Fibroblast of lung (primary cell): ENCODE measurements at places on chromosomes 1 and 21.

DNA sequence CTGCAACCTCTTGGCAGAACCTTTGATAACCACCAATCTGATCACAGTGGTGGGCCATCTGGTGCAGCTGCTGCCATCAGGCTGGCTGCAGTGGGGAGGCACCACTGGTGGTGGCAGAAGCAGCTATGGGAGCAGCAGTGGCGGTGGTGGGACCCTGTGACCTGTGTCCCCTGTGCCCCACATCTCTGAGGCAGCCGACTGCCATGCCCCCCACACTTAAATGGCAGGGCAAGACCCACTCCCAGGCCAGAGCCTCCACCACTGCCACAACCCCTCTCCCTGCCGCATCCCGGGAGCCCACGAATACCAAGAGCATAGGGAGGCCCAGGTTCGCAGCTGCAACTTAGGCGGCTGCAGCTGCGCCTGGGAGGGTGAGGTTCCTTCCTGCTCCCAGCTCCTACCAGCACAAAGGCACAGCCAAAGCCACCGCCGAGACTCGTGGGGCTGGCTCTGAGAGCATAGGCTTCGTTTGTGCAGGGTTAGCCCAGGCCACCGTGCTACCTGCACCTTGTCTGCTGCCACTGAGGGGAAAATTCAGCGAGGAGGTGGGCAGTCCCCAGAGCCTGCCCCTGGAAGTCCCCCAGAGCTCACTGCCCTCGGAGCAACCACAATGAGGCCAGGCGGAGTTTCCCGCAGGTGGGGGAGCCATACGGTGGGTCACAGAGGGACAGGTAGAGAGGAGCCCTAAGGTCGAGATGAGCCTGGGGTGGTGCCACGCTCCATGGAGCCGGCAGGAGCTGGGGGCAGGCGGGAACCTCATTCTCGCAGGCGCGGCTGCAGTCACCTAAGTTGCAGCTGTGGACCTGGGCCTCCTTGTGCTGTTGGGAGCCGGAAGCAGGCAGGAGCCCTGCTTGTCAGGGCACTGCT, 518.7 kb downstream of the RWDD3 start:
- H3K4me3 ChIP-seq: no peak overlapping the region
- no peaks in the 10 kb centered on the region for H3K36me3 ChIP-seq
- DNase-seq: no peak
- no peaks in the 10 kb centered on the region for H3K4me1 ChIP-seq
- H3K27me3 ChIP-seq: no peaks in the 10 kb centered on the region
- H3K27ac ChIP-seq: no peak overlapping the region

DNA sequence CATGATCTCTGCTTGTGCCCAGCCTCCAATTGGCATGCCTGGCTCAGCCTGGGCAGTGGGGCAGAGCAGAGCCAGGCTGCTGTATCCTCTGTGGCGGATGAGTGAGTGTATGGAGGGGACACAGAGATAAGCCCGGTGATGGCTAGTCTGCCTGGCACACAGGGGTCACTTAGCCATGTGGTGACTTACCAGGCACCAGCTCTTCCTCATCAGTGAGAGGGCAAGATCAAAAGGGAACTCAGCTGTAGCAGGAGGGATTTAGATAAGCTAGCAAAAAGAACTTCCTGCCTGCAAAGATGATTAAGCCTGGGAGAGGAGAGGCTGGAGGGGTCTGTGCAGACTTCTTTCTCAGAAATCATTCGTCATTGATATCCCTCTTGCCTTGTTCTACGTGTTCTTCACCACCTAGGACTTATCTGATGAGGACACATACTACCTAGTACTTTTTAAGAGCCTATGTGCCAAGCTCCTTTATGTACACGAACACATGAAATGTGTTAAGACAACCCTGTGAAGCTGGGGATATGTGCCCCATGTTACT, 7.9 kb downstream of the KIF21B start:
- H3K27ac ChIP-seq: no peak overlapping the region
- no peak overlapping the region for H3K4me3 ChIP-seq
- H3K4me1 ChIP-seq: no peaks in the 10 kb centered on the region
- H3K27me3 ChIP-seq: peaks cover 26% of the 10 kb centered on the region

- no peak overlapping the region for H3K27ac ChIP-seq
- H3K36me3 ChIP-seq: no peaks in the 10 kb centered on the region
- no peaks in the 10 kb centered on the region for H3K4me1 ChIP-seq
- no peak for DNase-seq
- H3K4me3 ChIP-seq: no peak overlapping the region
- peaks cover under 1% of the 10 kb centered on the region for H3K27me3 ChIP-seq
These were observed 1.8 kb upstream of the PGLYRP4 start for GRCh38 chr1:153350321-153350957.

GRCh38 chr1:182716740-182717720, 32.6 kb upstream of the RGS8 start:
- DNase-seq: no peak
- no peaks in the 10 kb centered on the region for H3K4me1 ChIP-seq
- H3K27me3 ChIP-seq: no peaks in the 10 kb centered on the region
- H3K27ac ChIP-seq: no peak overlapping the region

DNA sequence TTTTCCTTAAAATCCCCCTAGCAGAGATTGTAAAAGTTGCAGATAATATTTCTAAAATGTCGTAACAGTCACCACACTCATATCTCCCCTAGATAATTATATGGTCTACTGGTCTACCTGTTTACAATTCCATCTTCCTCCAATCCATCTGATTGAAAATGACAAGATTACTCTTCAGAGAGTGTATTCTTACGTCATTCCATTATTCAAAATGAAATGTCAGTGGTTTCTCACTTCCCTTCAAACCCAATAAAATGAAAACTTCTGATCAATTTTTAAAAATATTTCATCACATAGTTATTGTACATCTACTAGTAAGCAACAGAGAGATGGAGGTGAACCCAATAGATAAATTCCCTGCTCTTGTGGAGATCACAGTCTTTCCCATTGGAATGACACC, 202.2 kb upstream of the C8B start:
- H3K4me3 ChIP-seq: no peak overlapping the region
- no peak overlapping the region for H3K27ac ChIP-seq
- H3K36me3 ChIP-seq: no peaks in the 10 kb centered on the region
- H3K4me1 ChIP-seq: no peaks in the 10 kb centered on the region
- H3K27me3 ChIP-seq: no peaks in the 10 kb centered on the region
- no peak for DNase-seq

GRCh38 chr1:207672522-207673130, 27.7 kb downstream of the CR1L start:
- no peaks in the 10 kb centered on the region for H3K4me1 ChIP-seq
- DNase-seq: peak; percentile 57
- peaks cover 17% of the 10 kb centered on the region for H3K27me3 ChIP-seq
- no peak overlapping the region for H3K4me3 ChIP-seq
- H3K36me3 ChIP-seq: no peaks in the 10 kb centered on the region

GRCh38 chr1:97870589-97870988, 50.2 kb downstream of the DPYD start:
- H3K27ac ChIP-seq: no peak overlapping the region
- H3K4me3 ChIP-seq: no peak overlapping the region
- no peaks in the 10 kb centered on the region for H3K36me3 ChIP-seq

DNA sequence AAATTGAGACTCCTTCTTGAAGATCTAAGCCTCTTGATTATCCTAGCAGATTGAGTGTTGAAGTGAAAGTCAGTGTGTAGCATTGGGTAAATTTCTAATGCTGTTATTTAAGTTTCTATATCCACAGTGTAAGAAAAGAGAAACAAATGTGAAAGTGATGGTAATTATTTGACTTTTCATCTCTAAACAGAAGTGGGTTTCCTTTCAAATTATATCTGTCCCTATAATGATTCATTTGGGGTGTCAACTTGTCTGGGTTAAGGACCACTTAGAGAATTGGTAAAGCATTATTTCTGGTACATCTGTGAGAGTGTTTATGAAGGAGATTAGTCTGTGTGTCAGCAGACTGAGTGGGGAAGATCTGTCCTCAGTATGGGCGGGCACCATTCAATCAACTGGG, 133.0 kb upstream of the HMCN1 start:
- no peaks in the 10 kb centered on the region for H3K4me1 ChIP-seq
- no peak overlapping the region for H3K4me3 ChIP-seq
- no peaks in the 10 kb centered on the region for H3K27me3 ChIP-seq
- no peak for DNase-seq

GRCh38 chr1:31374511-31375196, 1.8 kb upstream of the FABP3 start:
- H3K4me1 ChIP-seq: peaks cover 37% of the 10 kb centered on the region
- no peaks in the 10 kb centered on the region for H3K36me3 ChIP-seq
- H3K27ac ChIP-seq: peak overlapping the region; percentile 55
- DNase-seq: peak; percentile 71
- no peaks in the 10 kb centered on the region for H3K27me3 ChIP-seq

GRCh38 chr1:182120411-182121258, 59.1 kb upstream of the ZNF648 start:
- peak; percentile 80 for DNase-seq
- H3K4me1 ChIP-seq: no peaks in the 10 kb centered on the region
- H3K27ac ChIP-seq: no peak overlapping the region
- H3K27me3 ChIP-seq: no peaks in the 10 kb centered on the region

DNA sequence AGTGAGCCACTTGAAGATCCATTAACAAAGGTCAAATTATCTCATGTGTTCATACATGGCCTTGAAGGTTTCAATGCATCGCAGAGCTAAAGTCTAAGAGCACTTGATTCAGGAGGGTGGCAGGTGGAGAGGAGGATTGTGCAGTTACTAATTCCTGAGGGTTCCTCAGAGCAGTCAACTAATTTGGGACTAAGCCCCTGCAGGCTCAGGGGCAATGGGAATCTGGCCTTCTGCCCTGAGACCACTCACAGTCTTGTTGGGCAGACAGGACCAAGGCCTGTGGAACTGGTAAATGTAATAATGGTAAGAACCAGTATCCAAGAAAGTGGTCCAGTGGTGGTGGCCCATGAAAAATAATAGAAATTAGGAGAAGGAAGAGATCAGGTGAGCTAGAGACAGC, 127.4 kb upstream of the HMGB4 start:
- no peak overlapping the region for H3K4me3 ChIP-seq
- no peaks in the 10 kb centered on the region for H3K36me3 ChIP-seq
- H3K4me1 ChIP-seq: no peaks in the 10 kb centered on the region
- no peak for DNase-seq
- no peak overlapping the region for H3K27ac ChIP-seq

- H3K27me3 ChIP-seq: no peaks in the 10 kb centered on the region
- H3K4me3 ChIP-seq: peak overlapping the region; percentile 92
- H3K4me1 ChIP-seq: peaks cover 6% of the 10 kb centered on the region
- peak overlapping the region; percentile 80 for H3K27ac ChIP-seq
These were observed 1.1 kb upstream of the ZNF496 start for GRCh38 chr1:247332623-247333361.

DNA sequence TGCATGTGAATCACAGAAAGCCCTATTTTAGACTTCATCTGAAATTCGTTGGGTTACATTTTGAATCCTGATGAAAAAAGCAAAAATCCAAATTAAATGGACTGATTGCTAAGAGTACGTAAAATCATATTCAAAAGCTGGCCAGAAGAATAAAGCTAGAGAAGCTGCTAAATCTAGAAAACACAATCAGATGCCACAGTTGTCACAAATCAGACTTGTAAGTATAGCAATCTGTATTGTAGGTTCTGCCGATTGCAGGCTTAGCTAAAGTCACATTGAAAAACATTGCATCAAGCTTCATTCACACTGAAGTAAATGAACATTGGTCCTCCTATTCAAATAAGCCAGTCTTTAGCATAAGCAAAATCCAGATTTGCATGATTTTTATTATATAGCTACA, 235.1 kb upstream of the ST6GALNAC5 start:
- H3K27me3 ChIP-seq: no peaks in the 10 kb centered on the region
- no peak overlapping the region for H3K27ac ChIP-seq
- no peak for DNase-seq
- H3K4me3 ChIP-seq: no peak overlapping the region
- no peaks in the 10 kb centered on the region for H3K4me1 ChIP-seq

GRCh38 chr1:223462047-223462630, 68.9 kb downstream of the CCDC185 start:
- no peak for DNase-seq
- peaks cover 1% of the 10 kb centered on the region for H3K27me3 ChIP-seq
- no peaks in the 10 kb centered on the region for H3K4me1 ChIP-seq
- H3K4me3 ChIP-seq: no peak overlapping the region

DNA sequence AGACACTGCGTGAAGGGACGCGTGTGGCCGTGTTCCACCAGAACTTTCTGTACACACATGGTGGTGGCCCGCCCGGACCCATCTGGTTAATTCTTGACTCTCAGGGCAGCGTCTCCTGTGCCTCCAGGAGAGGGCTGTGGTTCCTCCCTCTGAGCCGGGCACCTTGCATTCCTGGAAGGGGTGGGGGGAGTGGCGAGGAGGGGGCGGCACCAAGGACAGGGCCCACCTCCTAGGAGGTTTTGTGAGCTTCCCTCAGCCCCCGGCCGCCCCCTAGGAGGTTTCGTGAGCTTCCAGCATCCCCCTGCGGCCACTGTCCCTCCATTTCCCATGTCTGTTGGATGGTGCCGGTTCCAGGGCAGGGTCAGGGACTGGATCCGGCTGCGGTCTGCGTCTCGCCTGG, 28.9 kb downstream of the FAAP20 start:
- no peaks in the 10 kb centered on the region for H3K36me3 ChIP-seq
- H3K27me3 ChIP-seq: no peaks in the 10 kb centered on the region
- H3K4me3 ChIP-seq: no peak overlapping the region
- no peak for DNase-seq
- no peak overlapping the region for H3K27ac ChIP-seq

DNA sequence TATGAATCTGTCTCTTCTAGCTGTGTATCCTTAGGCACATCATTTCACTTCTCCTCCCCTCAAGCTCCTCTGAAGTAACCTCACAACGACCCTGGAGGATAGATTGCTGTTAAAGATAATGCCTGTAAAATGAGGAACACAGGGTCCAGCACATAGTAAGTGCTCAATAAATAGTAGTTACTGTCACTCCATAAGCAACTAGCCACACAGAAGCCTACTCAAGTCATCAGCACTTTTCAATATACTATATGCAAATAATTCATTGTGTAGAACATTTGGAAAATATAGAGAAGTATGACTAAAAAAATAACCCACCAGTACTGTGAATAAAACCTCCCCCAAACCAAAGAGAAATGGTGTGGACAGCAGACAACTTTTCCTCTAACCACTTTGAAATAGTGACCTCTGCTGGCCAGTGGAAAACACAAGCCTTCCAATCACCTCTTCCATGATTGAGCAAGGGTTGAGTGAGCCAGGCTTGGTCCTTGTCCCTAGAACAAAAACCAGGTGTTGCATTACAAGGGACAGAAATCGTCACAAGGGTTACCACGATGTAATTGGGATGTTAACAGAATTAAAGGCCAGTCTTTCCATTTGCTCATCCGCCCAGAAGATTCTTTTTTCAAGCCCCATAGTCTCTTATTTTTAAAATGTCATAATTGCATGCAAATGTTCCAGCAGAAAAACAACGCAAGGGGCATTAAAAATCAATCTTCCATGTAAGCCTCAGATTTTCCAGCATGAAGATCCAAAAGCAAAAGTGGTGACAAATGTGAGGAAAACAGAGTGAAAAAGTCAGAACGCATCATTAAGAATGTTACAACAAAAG, 15.7 kb upstream of the GLIS1 start:
- H3K27me3 ChIP-seq: no peaks in the 10 kb centered on the region
- H3K4me3 ChIP-seq: no peak overlapping the region
- no peak overlapping the region for H3K27ac ChIP-seq
- DNase-seq: peak; percentile 57
- no peaks in the 10 kb centered on the region for H3K4me1 ChIP-seq
- H3K36me3 ChIP-seq: no peaks in the 10 kb centered on the region
